ENCODE measurements at places on chromosomes 2 and 18.

- DNase-seq = no peak
Observed at GRCh38 chr2:147255812-147256211, 589.0 kb upstream of the ACVR2A start.

GRCh38 chr2:231512222-231512621 is 18.0 kb downstream of the NMUR1 start:
- DNase-seq = no peak

GRCh38 chr2:45237128-45237527 is 227.9 kb upstream of the SIX2 start:
- no peak for DNase-seq

GRCh38 chr2:181955010-181955409 is 30.6 kb upstream of the PPP1R1C start:
- no peak for DNase-seq

DNA sequence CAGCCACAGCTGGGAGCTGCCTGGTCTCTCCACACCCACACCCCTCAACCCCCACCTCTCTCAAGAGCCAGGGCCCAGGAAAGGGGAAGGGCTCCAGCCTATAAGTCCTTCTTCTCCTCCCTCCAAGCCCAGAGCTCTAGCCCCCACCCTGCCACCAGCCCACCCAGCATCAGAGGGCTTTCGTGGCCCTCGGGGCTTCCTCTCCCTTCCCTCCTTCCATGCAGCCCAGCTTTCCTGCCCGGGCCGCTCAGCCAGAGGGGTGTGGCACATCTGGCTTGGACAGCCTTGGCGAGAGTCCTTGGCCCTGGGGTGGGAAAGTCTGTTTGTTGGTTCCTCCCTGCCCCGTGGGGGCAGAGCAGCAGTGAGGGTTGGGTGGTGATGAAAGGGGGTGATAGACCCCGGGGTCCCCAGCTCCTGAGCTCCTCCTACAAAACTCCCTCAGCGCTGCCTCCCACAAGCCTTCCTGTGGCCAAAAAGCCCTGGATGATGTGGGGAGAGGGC is 7.0 kb downstream of the TNS1 start:
- peak; percentile 53 for DNase-seq

All from inflammatory macrophage treated with lipopolysaccharide for 4 hours (primary cell).